Calu3 (cell line): ENCODE measurements at places on chromosomes 16 and 17.

GRCh38 chr16:49842972-49843371, 12.9 kb downstream of the ZNF423 start:
- H3K4me3 ChIP-seq, result no peak overlapping the region
- DNase-seq, result no peak
- H3K36me3 ChIP-seq, result no peaks in the 10 kb centered on the region
- H3K27me3 ChIP-seq, result peaks cover 87% of the 10 kb centered on the region

- no peak overlapping the region for H3K27ac ChIP-seq
- no peak overlapping the region for H3K4me3 ChIP-seq
- no peaks in the 10 kb centered on the region for H3K36me3 ChIP-seq
- H3K4me1 ChIP-seq, result peaks cover 27% of the 10 kb centered on the region
- no peak for DNase-seq
- H3K27me3 ChIP-seq, result peaks cover 14% of the 10 kb centered on the region
Observed at GRCh38 chr16:23367564-23367963, 65.5 kb downstream of the SCNN1B start.

GRCh38 chr16:19382084-19382801, 35.4 kb upstream of the TMC5 start:
- peak overlapping the region; percentile 2 for H3K4me3 ChIP-seq
- H3K36me3 ChIP-seq, result peaks cover 10% of the 10 kb centered on the region
- no peaks in the 10 kb centered on the region for H3K27me3 ChIP-seq

DNA sequence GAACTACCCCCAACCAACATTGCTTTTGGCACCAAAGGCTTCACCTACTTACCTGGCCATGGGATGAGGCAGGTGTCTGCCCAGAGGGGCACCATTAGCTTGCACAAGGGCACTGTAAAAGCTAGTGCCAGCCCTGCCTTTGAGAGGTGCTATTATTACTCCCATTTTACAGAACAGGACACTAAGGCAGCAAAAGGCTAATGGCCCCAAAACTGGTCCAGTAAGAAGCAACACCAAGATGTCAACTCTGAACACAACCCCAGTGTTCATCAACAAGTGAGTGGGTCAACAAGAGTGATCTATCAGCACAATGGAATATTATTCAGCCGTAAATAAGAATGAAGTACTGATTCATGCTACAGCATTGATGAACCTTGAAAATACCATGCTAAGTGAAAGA, 7.7 kb upstream of the USP7 start:
- no peak overlapping the region for H3K27ac ChIP-seq
- H3K4me3 ChIP-seq, result no peak overlapping the region
- peaks cover 22% of the 10 kb centered on the region for H3K27me3 ChIP-seq
- no peaks in the 10 kb centered on the region for H3K36me3 ChIP-seq
- DNase-seq, result no peak

- no peaks in the 10 kb centered on the region for H3K27me3 ChIP-seq
- no peaks in the 10 kb centered on the region for H3K36me3 ChIP-seq
- no peak overlapping the region for H3K4me3 ChIP-seq
- H3K4me1 ChIP-seq, result no peaks in the 10 kb centered on the region
Observed at GRCh38 chr16:10370096-10370726, 15.7 kb upstream of the ATF7IP2 start.

GRCh38 chr16:14187517-14188338, 116.6 kb downstream of the MRTFB start:
- no peak overlapping the region for H3K4me3 ChIP-seq
- H3K27me3 ChIP-seq, result no peaks in the 10 kb centered on the region
- peaks cover 30% of the 10 kb centered on the region for H3K4me1 ChIP-seq
- peak overlapping the region; percentile 24 for H3K27ac ChIP-seq
- H3K36me3 ChIP-seq, result peaks cover 4% of the 10 kb centered on the region

- H3K27ac ChIP-seq, result no peak overlapping the region
- peaks cover 28% of the 10 kb centered on the region for H3K36me3 ChIP-seq
- no peak for DNase-seq
- H3K27me3 ChIP-seq, result no peaks in the 10 kb centered on the region
Observed at GRCh38 chr17:7940034-7940433, 8.0 kb downstream of the CNTROB start.

DNA sequence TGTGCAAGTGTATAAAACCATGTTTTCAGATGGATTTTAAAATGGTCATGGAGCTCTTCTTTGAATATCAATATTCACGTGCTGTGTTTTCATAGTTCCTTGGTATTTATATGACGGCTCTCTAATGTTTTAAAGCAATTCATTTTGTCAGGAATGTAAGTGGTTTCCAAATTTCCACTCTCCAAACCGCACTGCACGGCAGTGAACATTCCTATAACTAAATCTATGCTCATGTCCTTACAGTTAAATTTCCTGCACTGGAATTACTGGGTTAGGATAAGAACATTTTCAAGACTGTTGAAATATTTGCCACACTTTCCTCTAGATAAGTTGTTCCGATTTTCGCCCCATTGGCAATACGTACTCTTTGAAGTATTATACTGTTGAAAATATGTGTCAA, 398.9 kb downstream of the PMP22 start:
- H3K27ac ChIP-seq, result no peak overlapping the region
- no peaks in the 10 kb centered on the region for H3K36me3 ChIP-seq
- H3K4me3 ChIP-seq, result no peak overlapping the region
- H3K4me1 ChIP-seq, result no peaks in the 10 kb centered on the region
- no peak for DNase-seq
- no peaks in the 10 kb centered on the region for H3K27me3 ChIP-seq

DNA sequence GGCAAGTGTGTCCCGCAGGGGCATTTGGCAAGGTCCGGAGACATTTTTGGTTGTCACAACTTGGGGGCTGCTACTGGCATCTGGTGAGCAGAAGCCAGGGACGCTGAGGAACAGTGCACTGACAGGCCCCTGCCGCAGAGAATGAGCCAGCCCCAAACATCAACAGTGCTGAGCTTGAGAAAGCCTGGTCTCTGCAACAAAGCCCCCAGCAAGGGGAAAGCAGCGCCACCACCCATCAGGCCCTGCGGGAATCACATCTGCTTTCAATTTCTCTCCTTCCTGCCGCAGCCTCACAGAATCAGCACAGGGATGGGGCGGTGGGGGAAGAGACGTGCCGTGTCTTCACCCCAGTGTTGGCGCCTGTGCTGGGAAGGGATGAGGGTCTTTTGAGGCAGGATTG, 14.8 kb upstream of the PRPSAP1 start:
- H3K27me3 ChIP-seq, result no peaks in the 10 kb centered on the region
- DNase-seq, result no peak
- no peaks in the 10 kb centered on the region for H3K36me3 ChIP-seq
- H3K27ac ChIP-seq, result no peak overlapping the region
- H3K4me1 ChIP-seq, result peaks cover 9% of the 10 kb centered on the region
- no peak overlapping the region for H3K4me3 ChIP-seq

DNA sequence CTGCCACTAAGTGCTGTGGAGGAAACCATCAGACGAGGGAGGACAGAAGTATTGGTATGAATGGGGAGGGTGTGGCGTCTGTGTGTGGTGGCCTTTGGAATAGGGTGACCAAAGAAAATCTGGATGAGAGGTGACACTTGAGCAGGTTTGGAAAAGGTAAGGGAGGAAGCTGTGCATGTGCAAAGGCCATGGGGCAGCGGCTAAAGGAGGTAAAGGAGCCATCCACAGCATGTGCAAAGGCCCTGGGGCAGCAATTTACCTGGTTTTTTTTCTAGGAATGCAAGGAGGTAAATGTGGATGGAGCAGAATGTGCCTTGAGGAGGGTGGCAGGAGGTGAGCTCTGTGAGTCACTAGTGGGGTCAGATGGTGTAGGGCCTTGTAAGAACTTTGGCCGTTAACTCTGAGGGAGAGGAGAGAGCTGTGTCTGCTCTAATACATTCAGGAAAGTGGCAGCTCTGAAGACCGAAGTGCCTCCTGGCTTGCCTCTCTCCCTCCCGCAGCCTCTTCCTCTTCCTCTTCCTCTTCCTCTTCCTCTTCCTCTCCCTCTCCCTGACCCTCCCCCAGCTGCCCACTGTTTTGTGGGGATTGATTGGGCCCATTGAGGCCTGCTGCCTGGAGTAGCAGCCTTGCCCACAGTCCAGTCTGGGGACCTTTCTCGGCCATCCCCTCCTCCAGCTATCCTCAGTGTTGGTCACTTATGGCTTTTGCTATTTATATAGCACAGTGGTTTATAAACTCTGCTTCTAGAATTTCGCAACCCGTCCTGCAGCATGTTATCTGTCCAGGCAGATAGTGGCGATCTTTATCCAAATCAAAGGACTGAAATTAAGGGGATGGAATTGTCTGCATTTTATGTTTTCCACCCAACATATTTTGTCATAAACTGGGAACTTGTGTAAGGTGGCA, 38.7 kb downstream of the CMIP start:
- H3K27ac ChIP-seq, result peak overlapping the region; percentile 48
- DNase-seq, result no peak
- peaks cover 43% of the 10 kb centered on the region for H3K4me1 ChIP-seq
- peaks cover 5% of the 10 kb centered on the region for H3K36me3 ChIP-seq
- H3K27me3 ChIP-seq, result no peaks in the 10 kb centered on the region

DNA sequence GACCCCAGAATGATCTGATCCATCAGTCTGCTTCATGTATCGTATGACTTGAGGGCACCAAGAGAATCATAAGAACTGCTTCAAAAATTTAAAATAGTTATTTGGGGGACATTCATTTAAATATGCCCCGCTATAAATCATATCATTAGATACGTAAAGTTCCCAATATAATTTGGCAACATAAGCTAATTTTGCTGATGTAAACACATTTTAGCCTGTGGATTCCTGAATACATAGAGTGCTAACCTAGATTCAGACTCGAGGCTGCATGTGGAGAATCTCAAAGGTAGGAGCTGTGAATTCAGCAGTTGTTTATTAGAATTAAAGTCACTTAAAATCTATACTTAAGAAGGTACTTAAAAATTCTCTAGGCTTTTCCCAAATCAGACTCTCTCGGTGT, 24.9 kb downstream of the ANKFN1 start:
- no peaks in the 10 kb centered on the region for H3K36me3 ChIP-seq
- DNase-seq, result no peak
- no peak overlapping the region for H3K27ac ChIP-seq
- H3K4me3 ChIP-seq, result no peak overlapping the region

DNA sequence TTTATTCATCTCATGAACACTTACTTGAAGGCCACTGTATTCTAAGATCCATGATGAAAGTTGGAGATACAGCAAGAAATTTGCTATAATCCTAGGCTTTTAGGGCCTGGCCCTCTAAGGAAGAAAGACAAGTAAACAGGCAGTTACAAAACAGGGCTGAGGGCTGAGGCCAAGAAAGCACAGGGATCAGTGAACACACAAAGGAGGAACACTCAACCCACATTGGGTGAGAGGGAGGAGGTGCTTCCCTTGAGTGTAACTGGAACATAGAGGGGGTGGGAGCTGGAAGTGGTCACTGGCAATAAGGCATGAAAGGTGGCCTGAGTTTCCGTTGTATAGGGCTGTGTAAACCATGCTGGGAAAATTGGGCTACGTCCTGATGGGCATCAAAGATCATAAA, 112.2 kb downstream of the ZNF18 start:
- no peak overlapping the region for H3K27ac ChIP-seq
- no peak for DNase-seq
- no peak overlapping the region for H3K4me3 ChIP-seq
- H3K4me1 ChIP-seq, result no peaks in the 10 kb centered on the region
- H3K36me3 ChIP-seq, result no peaks in the 10 kb centered on the region

DNA sequence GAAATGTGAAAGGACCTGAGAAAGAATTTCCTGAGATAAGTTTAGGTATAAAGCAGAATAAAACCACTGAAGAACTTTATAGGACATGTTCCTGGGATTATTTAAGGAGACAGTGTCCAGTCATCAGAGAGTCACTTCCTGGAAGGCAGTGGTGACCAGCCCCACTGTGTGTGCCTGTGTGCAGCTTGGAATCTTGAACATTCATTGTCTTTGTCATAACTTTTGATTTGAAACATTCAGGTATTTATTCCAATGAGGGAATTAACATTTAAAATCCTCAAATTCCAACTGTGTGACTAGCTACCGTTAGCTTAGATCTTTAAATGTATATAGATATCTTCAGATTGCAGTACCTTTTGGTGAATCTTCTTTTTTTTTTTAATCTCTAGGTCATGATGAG, 61.7 kb upstream of the MRC2 start:
- peaks cover 17% of the 10 kb centered on the region for H3K36me3 ChIP-seq
- no peak for DNase-seq
- no peak overlapping the region for H3K4me3 ChIP-seq
- H3K27me3 ChIP-seq, result no peaks in the 10 kb centered on the region
- no peak overlapping the region for H3K27ac ChIP-seq

GRCh38 chr16:66477028-66477515, 50.0 kb downstream of the BEAN1 start:
- DNase-seq, result no peak
- H3K4me1 ChIP-seq, result peaks cover 21% of the 10 kb centered on the region
- H3K27ac ChIP-seq, result no peak overlapping the region

- H3K4me1 ChIP-seq, result no peaks in the 10 kb centered on the region
- H3K4me3 ChIP-seq, result no peak overlapping the region
- H3K27me3 ChIP-seq, result peaks cover 24% of the 10 kb centered on the region
- DNase-seq, result peak; percentile 24
Observed at GRCh38 chr17:7634384-7634783, 4.4 kb downstream of the SHBG start.

DNA sequence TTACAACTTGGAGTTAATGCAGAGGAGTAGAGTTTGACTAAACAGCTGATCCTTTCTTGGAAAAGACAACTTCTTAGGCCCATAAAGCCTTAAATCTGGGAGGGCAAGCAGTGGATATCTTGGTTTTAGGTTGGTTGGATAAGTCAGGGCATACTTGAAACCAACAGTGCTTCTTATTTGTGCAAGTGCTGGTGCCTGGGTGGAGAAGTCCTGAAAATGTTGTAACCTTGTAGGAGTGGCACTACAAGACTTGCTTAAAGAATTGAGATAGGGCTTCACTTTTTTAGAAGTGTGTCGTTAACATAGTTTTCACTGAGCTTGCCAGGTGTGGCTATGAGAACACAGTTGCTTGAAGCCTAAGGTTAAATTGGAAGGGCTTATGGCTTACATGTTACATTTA, 6.2 kb downstream of the MSI2 start:
- no peak for DNase-seq
- peaks cover 9% of the 10 kb centered on the region for H3K36me3 ChIP-seq
- H3K27me3 ChIP-seq, result no peaks in the 10 kb centered on the region
- H3K4me3 ChIP-seq, result no peak overlapping the region
- H3K4me1 ChIP-seq, result peaks cover 11% of the 10 kb centered on the region

DNA sequence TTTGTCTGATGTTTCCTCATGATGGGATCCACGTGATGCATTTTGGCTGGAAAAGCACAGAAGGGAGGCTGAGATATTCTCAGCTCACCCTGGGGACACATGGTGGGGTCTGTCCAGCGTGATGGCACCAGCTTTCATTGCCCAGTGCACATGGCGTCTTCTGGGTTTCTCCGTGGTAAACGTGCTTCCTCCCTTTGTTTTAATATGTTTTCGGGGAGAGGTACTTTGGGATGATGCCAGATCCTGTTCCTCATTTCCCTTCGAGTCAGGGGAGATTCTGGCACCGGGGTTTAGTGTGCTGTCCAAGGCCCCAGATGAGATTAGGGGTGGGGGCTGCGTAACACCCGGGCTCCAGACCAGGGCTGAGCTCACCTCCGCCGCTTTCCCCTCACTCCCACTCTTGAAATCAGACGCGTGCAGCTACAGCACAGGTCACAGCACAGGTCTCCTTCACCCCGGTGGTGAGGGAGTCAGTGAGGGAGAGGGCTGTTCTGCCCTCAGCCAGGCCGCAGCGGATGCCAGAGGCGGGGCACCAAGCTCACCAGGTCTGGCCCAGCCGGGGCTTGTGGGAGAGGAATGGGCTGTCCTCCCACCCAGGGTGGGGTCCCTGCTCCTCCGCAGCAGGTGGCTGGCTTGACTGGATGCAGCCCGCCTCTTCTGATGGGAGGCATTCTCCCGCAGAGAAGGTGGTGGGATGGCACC, 33.9 kb downstream of the COX4I1 start:
- H3K4me3 ChIP-seq, result no peak overlapping the region
- no peaks in the 10 kb centered on the region for H3K4me1 ChIP-seq
- DNase-seq, result no peak
- H3K36me3 ChIP-seq, result peaks cover 4% of the 10 kb centered on the region
- H3K27ac ChIP-seq, result no peak overlapping the region
